ENCODE measurements at places on chromosomes 6 and 20. TPM values are rescaled to one million over a fixed set of nuclear protein-coding genes. Genes with fewer than 3 reads are reported as not detected.

TREML2 gene
- not detected for total RNA-seq

SCRT2 gene
- not detected for total RNA-seq

VGLL2 gene
- total RNA-seq = not detected

SLC17A3 gene
- not detected for total RNA-seq

CSNK2A1 gene
- 75.5 TPM for total RNA-seq
